CD4-positive, alpha-beta T cell treated with Interleukin-15 for 4 hours (primary cell): ENCODE measurements at places on chromosomes 1 and 21.

GRCh38 chr1:46575300-46575699, 23.9 kb upstream of the KNCN start:
- DNase-seq: no peak

DNA sequence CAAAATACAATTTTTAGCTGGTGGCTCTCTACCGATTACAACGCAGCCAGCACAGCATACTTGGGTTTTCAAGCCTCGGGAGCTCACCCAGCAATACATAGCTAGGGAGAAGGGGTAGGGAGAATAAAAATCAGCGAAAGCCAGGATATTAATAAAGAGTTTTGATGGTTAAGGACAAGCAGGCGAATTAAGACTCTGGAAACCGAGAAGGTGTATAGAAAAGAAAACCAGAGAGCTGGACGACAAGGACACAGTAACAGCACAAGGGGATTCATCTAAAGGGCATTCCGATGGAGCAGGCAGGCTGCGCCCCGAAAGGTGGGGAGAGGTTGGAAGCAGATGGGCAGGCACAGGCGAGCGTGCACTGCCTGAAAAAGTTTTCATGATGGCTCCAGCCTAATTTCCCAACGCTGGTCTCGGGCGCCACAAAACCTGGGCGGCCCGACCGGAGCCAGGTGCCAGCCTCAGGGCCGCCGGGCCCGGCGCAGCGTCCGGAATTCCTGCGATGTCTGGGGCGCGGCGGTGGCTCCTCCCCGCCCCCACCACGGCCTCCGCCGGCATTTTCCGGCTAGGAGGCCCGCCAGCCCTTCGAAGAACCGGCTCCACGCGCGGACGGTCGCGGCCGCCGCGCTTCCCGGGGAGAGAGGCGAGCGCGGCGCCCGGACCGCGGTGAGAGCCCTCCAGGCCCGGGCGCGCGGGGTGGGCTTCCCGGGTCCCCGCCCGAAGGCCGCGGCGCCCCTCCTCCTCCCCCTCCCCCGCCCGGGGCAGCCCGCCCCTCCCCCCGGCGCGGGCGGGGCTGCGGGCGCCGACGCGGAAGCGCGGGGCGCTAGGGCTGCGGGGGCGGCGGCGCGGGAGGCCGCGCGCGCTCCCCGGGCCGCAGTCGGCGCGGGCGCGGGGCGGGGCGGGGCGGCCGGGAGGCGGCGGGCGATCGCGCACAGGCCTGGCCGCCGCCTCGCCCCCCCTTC, 774 bp upstream of the DYRK1A start:
- peak; percentile 53 for DNase-seq

DNA sequence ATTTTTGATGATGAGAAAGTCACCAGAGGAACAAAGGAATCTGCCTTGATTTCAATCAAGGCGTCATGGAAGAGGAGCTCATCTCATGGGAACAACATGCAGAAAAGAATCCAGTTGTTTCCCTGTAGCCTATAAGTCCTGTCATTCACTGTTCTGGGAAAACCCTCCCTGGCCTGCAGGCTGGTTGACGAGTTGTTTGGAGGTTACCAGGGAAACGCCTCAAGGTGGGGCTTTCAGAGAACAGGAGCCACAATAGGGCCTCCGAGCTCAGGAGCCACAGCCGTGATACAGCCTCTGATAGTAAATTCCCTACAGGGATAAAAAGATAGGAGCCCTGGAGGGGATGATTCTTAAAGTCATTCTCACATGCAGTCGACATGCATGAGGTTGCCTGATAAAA, 135.2 kb downstream of the PSMG1 start:
- DNase-seq: no peak

- no peak for DNase-seq
Observed at GRCh38 chr1:18422076-18422777, 58.5 kb upstream of the KLHDC7A start.

DNA sequence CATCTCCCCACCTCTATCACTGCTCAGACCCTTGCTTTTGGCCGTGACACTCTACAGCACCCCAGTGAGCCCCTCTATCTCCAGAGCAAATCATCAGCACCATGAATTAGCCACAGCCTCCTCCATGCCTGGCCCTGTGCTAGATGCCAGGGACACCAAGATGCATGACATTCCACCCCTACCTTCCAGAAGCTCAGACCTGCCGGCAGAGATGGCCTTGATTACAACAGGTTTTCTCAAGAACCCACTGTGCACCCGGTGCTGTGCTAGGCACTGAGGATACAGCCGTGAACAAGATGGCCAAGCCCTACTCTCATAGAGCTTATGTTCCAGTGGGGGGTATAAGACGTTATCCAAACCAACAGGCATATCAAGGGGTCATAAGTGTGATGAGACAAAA, 30.6 kb downstream of the CDK18 start:
- DNase-seq: no peak

GRCh38 chr1:154703170-154703569, 95.2 kb upstream of the ADAR start:
- DNase-seq: no peak

- DNase-seq: peak; percentile 34
Observed at GRCh38 chr1:25109531-25109951, 122.8 kb downstream of the SYF2 start.

DNA sequence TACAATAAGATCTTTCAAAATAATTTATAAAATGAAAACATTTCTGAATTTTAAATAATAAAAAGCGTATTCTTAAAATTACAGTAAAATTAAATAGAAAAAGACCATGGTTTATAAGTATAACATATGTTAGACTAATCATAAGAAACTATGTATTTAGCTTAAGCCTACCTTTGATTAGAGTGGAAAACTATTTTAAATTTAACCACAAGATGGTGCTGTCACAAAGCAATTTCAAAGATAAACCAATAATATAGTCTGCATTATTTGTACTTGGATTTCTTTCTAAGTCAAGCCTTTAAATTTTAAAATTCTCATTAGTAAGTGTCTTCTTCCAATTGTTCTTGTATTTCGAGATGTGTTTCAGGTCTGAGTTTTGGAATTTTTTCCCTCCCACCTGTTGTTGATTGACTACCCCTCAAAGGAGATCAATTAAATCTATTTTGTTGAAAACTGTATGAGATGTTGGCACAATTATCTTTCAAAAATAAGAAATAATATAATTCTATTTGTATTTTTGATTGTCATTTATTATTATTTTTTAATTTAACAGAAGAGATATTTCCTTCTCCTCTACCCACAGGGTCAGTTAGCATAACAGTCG, 459.8 kb downstream of the KCNT2 start:
- peak; percentile 18 for DNase-seq

DNA sequence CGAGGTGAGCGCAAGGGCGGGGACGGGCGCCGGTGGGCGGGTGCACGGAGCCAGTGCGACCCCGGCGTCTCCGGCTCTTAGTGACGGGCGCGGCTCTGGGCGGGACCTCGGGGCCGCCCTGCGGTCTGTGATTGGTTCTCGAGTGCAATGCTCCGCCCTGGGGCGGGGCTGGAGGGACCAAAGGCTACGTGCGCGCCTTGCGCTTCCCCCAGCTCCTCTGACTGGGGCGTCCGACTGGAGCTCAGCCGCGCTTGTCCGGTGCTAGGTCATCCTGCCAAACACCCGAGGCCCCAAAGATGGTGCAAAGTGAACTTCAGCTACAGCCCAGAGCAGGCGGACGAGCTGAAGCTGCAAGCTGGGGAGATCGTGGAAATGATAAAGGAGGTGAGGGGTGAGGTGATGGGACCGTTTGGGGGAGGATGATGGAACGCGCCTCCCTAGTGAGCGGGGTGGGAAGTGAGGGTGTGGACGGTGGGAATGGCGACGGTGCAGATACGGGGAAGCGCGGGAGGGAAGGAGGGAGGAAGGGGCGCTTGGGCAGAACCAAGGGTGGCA, 811 bp downstream of the SH3D21 start:
- peak; percentile 94 for DNase-seq

DNA sequence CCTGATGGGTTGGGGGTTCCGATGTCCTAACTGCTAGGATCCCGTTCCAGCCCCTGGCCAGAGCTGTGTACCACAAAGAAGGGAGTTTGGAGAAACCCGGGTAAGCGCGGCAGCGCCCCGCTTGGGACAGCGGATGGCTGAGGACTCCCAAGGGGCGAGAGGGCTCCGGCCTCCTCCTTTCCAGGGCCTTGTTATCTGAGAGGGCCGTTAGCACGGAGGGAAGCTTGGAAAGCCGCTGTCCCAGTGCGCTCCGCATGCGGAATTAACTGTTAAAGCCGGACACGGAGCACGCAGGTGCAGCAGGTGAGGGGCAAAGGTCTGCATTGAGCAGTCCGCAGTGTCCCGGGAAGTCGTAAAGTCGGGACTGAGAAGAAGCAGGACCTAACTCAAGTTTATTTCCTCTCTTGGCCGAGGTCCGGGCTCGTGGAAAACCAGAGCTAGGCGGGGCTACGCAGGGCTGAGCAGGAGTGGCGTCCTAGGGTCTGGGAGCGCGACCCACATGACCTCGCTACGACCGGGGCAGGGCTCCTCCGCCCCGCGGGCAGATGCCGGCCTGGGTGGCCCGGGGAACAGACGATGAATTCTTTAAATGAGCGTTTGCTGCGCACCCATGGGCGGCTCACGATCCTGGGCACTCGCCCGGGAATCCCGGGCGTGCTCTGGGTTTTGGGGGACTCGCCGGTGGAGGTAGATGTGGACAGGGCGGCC, 4.5 kb downstream of the LHX4 start:
- no peak for DNase-seq

- DNase-seq: no peak
Observed at GRCh38 chr1:54358503-54359168, 47.6 kb downstream of the SSBP3 start.

- no peak for DNase-seq
Observed at GRCh38 chr1:9537863-9538668, 1.2 kb upstream of the SLC25A33 start.

DNA sequence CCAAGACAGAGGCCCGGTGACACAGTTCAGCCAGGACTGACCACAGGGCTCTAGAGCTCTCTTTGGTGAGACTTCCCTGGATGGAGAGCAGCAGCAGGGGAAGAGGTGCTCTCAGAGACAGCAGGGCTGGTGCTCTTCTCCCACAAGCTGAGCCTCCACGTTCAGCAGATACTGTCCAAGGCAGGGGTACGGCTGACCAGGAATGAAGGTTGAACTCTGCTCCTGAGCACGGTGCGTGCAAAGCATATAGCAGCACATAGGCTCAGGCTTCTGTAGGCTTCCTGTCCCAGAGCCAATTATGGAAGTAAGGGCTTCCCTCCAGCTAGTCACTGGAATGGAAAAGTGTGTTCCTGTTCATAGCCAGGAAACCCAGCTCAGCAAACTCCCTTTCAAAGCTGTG, 23.9 kb downstream of the DMBX1 start:
- no peak for DNase-seq

- no peak for DNase-seq
Observed at GRCh38 chr1:151192047-151192446, 2.0 kb upstream of the VPS72 start.

- DNase-seq: no peak
Observed at GRCh38 chr1:84300501-84300900, 1.0 kb upstream of the SAMD13 start.

DNA sequence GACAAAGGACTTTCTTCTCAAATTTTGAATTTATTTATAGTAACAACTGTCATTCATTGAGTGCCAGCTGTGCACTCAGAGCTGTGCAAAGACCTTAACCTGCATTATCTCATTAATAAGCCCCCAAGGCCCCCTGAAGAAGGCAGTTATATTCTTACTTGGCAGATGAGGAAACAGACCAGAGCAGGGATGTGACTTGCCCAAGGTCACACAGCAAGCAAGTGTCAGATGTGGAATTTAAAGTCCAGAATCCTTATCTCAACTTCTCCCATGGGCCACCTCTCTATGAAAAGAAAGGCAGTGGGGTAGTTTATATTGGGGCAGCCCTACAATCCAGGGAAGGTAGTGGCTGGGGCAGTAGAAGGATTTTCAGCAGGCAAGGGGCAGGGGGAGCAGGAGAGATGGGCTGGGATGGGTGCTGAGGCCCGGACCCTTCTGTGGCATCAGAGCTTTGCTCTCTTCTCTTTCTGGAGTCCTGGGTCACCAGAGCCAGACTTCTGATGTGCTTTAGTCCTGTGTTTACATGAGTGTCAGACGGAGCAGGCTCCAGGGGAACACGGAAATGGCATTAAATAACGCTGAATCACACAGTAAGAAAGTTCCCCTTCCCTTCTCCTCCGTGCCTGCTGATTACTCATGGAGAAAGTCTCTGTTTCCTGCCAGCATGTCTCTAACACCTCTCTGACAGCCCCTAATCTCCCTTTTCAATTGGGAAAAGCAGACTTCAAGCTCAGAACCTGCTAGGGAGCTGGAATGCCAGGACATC, 39.5 kb downstream of the EPHB2 start:
- no peak for DNase-seq

- no peak for DNase-seq
Observed at GRCh38 chr1:234886081-234886984, 242.3 kb downstream of the TOMM20 start.

GRCh38 chr1:77608893-77609292, 73.6 kb downstream of the ZZZ3 start:
- no peak for DNase-seq

GRCh38 chr1:234961456-234962339, 166.9 kb downstream of the TOMM20 start:
- no peak for DNase-seq

GRCh38 chr1:4971666-4972065, 317.3 kb downstream of the AJAP1 start:
- no peak for DNase-seq

GRCh38 chr1:98322966-98323365, 338.6 kb upstream of the SNX7 start:
- no peak for DNase-seq

DNA sequence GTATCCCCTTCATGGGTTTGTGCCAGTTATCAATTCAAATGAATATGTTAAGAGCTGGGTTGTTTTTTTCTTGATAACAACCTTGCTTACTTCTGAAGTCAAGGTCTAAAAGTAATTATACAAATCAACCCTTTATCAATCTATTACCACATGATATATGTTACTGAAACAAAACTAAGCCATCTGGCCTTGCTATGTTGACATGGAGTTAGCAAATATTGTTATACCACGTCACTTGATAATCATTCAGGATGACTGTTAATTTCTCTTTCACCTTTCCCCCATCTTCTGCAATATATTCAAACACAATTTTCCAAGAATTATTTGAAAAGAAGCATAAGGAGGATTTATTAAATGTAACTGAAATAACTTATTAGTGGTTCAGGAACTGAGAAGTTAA, 72.6 kb downstream of the DTL start:
- no peak for DNase-seq

- DNase-seq: no peak
Observed at GRCh38 chr1:56975446-56975845, 9.6 kb upstream of the C8B start.

DNA sequence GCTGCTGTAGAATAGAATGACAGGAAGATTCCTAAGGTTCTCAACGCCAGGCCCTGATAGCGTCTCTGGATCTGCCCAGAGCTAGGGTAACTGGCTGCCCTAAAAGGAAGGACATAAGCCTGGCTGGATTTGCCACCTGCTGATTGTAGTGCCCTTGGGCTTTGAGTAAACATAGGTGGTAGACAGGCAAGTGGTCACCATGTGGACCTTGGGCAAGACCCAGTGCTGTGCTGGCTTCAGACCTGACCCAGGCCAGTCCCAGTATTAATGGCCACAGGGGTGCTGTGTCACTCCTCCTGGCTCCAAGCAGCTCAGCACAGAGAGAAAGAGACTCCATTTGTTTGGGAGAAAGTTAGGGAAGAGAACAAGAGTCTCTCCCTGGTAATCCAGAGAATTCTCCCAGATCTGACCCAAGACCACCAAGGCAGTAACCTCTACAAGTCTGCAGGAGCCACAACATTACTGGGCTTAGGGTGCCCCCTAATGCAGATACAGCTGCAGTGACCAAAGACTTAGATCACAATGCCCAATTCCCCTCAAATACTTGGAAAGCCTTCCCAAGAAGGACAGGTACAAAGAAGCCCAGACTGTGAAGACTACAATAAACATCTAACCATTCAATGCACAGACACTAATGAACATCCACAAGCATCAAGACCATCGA, 44.5 kb downstream of the PHTF1 start:
- no peak for DNase-seq
